NCI-H774 (cell line): ENCODE measurements at places on chromosomes 3 and 15.

GRCh38 chr15:64092864-64093626, 593 bp downstream of the CIAO2A start:
- no peak for DNase-seq

DNA sequence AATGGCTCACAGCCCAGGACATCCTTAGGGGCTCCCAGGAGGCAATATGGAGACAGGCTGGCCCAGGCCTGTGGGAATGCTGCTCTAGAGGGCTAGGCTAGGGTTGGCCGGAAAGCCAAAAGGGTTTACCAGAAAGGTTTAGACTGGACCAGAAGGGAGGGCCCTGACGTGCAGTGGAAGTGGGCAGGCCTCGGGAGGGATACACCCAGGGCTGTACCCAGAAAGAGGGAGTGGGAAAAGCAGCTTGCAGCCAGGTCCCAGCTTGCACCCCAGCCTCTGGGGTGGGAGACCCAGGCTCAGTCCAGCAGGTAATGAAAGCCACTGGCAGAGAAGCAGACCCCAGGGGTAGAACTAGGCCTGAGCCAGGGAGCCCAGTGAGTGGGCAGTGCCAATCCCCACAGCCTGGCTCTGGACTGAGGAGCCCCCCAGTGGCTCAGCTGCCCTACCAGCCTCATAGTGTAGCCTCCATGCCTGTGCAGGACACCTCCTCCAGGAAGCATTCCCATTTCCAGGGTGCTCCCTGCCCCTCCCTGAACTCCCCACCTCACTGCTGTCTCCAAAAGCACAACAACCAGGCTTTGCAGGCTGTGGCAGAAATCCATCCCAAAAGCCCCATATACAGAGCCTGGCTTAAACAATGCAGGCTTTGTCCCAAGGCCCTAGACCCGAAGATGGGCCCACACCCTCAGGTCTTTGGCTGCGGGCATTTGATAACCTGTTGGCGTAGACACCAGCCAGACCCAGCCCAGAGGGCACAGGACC, 3.5 kb downstream of the GORASP1 start:
- no peak for DNase-seq

GRCh38 chr3:60081381-60082095, 1031.7 kb upstream of the CFAP20DC start:
- no peak for DNase-seq

GRCh38 chr3:127865941-127866340, 43.6 kb upstream of the MGLL start:
- no peak for DNase-seq

DNA sequence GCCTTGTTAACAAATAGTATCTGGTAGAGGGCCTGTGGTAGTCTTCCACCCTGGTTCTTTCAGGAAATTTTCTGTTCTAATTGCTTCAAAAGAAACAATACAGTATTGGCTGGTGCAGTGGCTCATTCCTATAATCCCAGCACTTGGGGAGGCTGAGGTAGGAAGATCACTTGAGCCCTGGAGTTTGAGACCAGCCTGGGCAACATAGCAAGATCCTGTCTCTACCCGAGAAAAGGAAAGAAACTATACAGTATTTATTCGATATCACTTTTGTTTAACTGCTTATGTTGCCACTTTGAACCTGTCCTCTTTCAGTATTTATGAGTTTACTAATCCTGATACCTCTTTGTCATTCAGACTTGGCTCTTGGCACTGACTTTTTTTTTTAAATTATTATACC, 4.5 kb downstream of the MKRN2 start:
- DNase-seq: no peak

- no peak for DNase-seq
These were observed 39.2 kb upstream of the AGBL1 start for GRCh38 chr15:86040356-86041033.

DNA sequence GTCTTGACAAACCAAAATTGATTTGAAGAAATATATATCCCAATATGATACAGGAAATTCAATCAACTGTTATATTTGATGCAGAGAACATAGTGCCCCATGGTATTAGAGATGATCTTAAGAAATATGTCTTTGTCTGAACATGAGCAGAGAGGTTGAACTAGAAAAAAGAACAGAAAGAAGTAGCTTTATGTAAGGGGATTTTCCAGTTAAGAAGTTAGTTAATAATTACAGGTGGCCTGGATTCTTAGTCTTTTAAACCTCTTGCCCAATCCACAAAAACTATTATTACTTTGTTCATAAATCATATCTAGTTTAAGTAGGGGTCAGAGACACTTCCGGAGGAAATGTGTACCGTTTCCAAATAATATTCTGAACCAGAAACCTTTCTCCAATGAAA, 1186.7 kb upstream of the EPHA6 start:
- no peak for DNase-seq

DNA sequence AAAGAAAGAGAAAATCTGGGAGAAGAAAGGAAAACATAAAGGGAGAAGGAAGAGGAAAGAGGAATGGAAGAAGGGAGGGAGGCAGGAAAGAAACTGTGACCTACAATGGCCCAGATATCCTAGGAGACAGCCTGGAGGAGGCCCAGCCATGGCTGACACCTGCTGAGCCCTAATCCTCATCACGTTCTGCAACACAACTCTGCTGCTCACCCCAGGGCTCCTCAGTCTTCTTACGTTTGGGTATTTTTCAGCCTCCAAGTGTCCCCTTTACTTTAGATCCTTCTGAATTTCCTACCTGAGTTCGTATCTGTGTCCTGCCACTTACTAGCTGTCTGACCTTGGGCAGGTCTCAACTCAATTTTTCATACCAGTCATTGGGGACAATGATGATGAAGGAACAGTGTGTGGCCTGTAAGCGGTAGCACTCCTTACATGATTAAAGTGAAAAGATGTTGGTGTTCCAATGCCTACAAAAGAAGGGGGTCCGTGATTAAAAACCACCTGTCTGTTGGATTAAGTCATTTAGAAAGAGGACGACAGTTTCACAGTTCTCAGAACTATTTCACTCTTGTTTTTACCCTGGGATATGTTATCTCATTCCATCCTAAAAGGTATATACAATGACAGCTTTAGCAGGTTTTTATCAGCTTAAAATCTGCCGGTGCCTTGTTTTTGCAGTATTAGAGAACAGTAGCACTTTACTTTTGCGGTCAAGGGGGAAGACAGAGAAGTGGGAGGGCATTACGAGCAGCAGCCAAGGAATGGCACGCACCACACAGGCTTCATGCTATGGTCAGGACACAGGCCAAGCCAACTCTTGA, 47.4 kb downstream of the CCR4 start:
- no peak for DNase-seq

GRCh38 chr3:4030624-4031023, 231.4 kb downstream of the LRRN1 start:
- DNase-seq: no peak

DNA sequence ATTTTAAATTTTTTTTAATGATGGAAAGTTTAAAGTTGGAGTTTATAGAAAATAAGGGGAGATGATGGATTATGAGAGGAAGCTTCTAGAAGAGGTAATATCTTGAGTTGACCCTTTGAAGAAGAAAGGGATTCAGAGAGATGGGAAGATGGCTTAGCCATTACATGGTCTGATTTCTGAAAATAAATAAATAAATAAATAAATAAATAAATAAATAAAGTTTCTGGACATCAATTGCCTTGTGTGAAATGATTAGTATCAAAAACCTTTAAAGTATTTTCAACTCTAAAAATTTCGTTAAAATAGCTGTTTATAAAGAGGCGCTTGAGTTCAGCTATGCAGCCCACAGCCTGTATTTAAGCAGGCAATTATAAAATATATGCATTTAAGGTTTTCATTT, 93.3 kb downstream of the MB21D2 start:
- no peak for DNase-seq

DNA sequence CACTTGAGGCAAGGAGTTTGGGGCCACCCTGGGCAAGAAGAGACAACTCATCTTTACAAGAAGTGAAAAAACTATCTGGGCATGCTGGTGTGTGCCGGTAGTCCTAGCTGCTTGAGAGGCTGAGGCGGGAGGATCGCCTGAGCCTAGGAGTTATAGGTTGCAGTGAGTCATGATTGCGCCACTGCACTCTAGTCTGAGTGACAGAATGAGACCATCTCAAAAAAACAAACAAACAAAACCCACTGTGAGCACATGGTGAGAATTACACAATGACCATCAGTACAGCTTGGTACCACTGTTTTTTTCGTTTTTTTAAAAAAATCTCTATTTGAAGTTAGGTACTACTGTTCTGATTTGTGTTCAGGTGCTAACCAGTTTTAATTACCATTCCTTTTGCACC, 13.6 kb downstream of the VPS39 start:
- no peak for DNase-seq

DNA sequence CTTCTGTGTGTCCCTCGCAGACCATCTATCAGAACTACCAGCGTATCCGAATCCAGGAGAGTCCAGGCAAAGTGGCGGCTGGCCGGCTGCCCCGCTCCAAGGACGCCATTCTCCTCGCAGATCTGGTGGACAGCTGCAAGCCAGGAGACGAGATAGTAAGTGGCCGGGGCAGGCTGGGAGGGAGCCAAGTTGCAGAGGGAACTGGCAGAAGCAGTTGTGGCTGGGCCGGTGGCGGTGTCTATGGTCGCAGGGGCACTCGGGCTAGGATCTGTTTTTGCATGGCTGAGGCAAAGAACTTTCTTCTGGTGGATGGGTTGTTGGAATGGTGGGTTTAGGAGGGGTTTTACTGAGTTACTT, 10.1 kb downstream of the MCM2 start:
- DNase-seq: no peak

- no peak for DNase-seq
These were observed 6.2 kb downstream of the UBE2E1 start for GRCh38 chr3:23811919-23812318.

DNA sequence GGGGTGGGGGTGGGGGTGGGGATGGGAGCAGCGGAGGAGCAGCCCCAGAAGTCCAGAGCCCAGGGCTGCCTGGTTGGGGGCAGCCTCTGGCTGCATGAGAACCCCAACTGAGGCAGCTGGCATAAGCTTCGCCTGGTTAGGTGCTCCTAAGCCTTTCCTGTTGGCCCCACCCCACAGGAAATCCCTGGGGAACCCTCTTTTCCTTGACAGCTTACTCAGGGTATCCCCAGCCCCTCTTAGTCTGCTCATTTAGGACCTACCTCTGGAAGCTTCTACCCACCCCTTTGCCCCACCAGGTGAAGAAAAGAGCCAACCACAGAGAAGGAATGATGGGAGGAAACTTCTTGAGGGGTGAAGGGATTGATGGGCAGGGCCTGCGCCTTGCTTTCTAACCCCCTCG, 53.4 kb downstream of the IL20RB start:
- no peak for DNase-seq

DNA sequence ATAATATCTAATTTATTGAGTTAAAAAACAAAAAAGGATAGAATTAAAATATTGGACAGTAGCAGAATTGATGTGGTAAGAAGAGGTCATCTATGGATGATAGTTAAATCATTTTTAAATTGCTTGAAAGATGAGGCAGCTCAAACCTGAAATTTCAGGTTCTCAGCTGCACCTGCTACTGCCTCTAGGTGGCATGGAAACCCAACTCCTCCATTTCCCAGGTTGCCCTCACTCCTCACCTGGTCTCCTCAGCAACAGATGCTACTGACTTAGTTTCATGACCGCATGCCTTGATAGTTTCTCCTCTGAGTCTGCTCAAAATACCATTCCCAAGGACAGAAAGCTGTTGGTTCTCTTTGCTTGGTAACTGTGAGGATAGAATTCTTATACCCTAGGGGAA, 148.1 kb downstream of the ABHD5 start:
- no peak for DNase-seq

- DNase-seq: no peak
These were observed 31.4 kb downstream of the HRH1 start for GRCh38 chr3:11185564-11186317.

- no peak for DNase-seq
These were observed 165.6 kb upstream of the CCDC54 start for GRCh38 chr3:107211608-107212007.

GRCh38 chr15:83018436-83018835, 7.0 kb upstream of the C15orf40 start:
- no peak for DNase-seq

- no peak for DNase-seq
These were observed 5.7 kb downstream of the DUT start for GRCh38 chr15:48336940-48337339.

DNA sequence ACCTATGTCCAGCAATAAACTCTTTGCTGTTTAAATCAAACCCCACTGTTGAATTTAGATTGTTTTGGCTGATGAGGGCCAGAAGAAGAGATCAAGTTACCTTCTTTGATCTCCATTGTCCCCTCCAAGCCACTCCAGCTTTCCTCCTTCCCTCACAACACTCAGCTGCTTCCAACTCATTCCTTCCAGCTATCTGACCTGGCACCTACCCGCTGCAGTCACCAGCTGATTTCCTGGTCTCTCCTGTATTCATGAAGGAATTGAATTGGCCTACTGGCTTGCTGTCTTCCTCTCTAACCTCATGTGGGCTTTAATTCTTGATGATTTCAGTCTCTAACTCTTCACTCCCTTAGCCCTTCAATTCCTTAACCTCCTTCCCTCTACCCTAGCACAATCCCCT, 40.8 kb upstream of the ABHD17C start:
- no peak for DNase-seq

- DNase-seq: no peak
These were observed 81.1 kb downstream of the FILIP1L start for GRCh38 chr3:100033184-100033583.

DNA sequence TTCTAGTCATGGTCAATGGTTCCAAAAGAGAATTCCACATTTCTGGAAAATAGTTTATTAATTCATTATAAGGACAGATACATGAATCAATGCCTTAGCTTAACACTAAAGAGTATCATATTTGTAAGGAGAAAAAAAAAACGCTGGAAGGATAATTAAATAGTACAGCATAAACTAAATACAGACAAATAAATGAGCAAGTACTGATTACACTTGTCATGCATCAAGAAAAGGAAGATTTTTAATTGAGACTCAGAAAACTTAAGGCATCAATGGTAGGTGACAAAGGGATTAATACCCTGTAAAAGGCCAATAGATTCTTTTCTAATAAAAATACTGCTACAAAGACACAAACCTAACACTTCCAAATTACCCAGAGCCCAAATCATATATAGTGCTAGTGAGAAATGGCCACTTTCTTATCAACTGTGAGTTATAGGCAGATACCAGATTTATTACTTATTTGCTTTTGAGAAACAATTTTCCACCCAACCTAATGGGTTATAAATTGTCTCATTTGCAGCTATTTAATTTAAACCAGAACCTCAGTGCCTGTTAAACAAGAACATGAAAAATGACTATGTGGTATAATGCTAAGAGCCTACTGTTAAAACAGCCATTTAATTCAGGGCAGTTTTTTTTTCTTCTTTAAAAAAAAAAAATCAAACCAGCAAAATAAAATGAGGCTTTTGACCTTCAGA, 3.8 kb upstream of the IGDCC3 start:
- DNase-seq: no peak

DNA sequence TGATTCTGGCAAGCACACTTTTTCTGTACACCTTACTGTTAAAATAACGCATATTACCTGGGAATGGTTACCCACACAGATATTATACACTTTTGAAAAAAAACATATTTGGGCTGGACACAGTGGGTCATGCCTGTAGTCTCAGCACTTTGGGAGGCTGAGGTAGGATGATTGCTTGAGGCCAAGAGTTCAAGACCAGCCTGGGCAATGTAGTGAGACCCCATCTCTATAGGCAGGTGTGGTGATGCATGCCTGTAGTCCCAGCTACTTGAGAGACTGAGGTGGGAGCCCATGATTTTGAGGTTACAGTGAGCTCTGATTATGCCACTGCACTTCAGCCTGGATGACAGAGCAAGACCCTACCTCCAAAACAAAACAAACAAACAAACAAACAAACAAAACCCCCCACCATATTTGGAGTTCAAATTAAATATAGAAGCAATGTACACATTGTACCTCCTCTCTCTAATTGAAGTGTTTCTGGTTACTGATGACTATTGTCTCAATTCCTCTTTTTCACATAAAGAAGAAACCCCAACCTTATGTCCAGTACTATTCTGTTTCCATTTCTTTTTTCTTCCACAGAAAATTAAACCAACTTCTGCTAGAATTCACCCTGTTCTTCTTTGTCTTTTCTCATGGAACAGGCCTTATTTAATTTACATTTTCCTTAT, 152.6 kb upstream of the UMPS start:
- no peak for DNase-seq
